ENCODE measurements at places on chromosomes 16 and 17.

- no peak for DNase-seq
Observed at GRCh38 chr17:55366020-55366481, 55.6 kb downstream of the MMD start.

- no peak for DNase-seq
Observed at GRCh38 chr16:1539720-1540555, 6.5 kb downstream of the TMEM204 start.

DNA sequence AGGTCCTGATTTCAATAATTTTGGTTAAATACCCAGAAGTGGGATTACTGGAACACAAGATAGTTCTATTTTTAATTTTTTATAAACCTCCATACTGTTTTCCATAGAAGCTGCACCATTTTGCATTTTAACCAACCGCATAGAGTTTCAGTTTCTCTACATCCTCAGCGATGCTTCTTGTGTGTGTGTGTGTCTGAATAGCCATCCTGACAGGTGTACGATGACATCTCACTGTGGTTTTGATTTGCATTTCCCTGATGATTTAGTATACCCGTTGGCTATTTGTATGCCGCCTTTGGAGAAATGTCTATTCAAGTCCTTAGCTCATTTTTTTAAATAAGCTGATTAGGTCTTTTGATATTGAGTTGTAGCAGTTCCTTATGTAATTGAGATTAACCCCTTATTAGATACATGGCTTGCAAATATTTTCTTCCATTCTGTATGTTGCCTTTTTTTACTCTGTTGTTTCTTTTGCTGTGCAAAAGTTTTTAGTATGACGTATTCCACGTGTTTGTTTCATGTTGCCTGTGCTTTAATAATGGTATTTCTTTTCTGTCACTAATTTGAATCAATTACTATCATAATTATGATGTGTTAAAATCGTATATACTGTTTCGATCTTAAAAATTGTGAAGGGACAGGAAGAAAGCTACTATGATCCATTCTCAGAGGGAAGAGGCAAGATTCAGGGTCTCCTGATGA is 227.2 kb upstream of the MON1B start:
- no peak for DNase-seq

DNA sequence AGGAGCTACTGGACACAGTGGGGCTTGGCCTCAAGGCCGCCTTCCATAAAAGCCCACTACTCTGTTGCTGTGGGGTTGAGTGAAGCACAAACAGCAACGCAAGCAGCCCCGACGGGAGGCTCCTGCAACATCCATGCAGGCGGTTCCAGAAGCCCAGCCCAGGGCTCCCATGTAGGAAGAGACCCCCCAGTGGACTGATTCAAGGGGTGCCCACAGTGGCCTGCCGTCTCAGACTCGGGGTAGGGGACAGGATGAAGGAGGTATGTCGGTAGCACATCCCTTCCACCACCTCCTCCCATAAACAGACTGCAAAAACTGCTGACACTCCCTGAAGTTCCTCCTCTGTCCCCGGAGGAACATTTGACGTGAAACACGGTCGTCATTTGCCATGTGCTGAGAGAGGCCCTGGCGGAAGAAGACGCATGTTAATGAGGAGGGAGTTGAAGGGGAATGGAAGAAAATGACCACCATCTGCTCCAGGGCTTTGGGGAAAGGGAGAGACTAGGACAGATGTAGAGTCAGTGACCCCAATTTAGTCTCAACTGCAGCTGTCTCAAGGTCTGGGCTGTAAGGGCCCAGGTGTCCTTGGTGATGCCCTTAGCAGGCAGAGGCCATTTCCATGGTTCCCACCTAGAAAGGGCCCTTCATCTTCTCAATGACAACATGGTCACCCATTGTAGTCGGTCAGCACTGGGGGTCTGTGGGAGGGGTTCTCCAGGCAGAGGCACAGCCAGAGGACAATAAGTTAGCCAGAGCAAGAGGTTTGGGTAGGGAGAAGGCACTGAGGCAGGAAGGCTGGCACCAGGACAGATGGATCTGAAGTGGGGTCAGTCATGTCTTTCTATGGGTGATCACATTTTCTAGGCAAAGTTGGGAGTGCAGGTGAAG is 200.6 kb downstream of the CPPED1 start:
- no peak for DNase-seq
